Activated CD8-positive, alpha-beta memory T cell treated with anti-CD3 and anti-CD28 coated beads for 1 hour (primary cell): ENCODE measurements at places on chromosomes 13 and 19.
A peak's percentile ranks its signal among the peaks of the same experiment; 100 is the strongest.

DNA sequence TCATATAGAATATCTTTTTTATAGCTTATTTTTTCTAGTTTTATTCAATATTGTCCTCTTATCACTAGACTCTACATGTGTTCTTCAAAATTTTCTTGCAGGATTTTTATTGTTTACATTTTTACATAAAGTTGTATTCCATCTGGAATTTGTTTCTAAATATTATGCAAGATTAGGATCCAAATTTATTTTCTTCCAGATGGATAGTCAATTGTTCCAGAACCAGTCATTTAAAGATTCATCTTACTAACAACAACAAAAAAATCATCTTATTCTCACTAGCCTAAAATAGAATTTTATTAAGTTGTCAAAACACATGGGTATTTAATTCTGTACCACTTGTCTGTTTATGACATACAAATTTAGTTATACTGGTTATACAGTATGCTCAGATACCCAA is 390.4 kb upstream of the GPC6 start:
- no peak for DNase-seq

GRCh38 chr13:77729502-77730221 is 32.2 kb downstream of the SLAIN1 start:
- DNase-seq, result no peak

DNA sequence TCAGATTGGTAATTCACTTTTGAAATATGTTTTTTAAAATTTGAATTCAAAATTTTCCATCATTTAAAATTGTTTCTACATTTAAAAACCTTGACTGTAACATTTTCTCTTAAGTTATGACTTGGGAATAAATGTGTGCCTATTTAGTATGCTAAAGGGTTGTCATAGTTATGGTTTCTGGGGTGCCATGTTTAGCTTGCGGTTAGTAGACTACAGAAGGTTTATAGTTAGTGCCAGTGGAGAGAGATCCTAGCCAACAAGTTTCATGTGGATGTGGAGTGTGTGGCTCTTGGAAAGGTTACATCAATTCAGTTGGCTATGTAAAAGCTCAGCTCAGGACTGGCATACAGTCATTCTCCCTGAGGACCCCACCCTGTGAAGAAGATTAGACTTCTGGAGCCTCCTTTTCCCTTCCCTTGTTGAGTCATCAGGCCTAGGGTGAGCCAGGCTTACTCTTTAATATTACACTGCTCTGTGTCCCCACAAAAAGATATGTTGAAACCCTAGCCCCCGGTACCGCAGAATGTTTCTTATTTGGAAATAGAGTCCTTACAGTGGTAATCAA is 20.4 kb downstream of the LMO7 start:
- DNase-seq, result no peak

DNA sequence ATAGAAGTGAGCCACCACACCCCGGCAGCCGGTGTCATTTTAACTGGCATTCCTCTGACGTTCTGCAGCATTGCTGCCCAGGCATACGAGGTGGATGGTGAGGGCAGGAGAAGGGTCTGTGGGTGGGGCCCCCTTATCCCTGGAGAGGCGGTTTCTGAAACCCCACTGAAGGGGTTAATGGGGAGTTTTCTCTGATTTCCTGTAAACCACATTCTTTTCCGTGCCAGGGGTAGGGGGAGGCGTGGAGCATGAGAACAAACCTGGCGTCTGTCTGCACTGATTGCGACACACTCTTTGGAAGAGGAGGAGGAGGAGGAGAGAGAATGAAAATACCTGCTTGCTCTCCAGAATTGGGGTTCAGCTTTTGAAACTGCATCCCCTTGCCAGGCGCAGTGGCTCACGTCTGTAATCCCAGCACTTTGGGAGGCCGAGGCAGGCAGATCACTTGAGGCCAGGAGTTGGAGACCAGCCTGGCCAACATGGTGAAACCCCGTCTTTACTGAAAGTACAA is 2.7 kb upstream of the C3 start:
- DNase-seq, result no peak

GRCh38 chr19:1471515-1472160 is 7.4 kb downstream of the C19orf25 start:
- no peak for DNase-seq

DNA sequence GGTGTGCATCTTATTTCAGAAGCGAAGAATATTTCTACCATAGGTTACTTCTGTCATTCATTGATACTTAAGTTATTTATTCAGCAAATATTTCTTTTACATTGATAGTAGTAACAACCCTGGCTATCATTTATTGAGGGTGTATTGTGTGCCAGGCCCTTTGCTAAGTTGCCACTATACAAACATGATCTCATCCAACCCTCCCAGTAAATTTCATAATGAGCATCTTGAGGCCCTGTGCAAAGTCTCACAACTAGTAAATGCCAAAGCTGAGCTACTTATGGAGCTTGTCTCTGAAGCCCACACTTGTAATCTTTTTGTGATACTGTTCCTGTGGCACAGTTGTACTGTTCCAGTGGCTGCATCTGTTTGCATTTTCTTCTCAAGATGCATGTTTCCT is 36.1 kb downstream of the RNASEH2B start:
- no peak for DNase-seq

GRCh38 chr19:41031916-41032315 is 40.8 kb downstream of the CYP2B6 start:
- DNase-seq, result no peak

GRCh38 chr13:61029064-61029463 is 386.6 kb downstream of the PCDH20 start:
- no peak for DNase-seq

DNA sequence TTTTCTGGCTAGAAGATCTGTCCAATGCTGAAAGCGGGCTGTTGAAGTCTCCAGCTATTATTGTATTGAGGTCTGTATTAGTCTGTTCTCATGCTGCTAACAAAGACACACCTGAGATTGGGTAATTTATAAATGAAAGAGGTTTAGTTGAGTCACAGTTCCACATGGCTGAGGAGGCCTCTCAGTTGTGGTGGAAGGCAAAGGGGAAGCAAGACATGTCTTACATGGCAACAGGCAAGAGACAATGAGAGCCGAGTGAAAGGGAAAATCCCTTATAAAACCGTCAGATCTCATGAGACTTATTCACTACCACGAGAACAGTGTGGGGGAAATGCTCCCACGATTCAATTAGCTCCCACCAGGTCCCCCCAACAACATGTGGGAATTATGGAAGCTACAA is 980.4 kb downstream of the SLITRK5 start:
- no peak for DNase-seq

- no peak for DNase-seq
These were observed 22.2 kb upstream of the LRP3 start for GRCh38 chr19:33171916-33172359.

DNA sequence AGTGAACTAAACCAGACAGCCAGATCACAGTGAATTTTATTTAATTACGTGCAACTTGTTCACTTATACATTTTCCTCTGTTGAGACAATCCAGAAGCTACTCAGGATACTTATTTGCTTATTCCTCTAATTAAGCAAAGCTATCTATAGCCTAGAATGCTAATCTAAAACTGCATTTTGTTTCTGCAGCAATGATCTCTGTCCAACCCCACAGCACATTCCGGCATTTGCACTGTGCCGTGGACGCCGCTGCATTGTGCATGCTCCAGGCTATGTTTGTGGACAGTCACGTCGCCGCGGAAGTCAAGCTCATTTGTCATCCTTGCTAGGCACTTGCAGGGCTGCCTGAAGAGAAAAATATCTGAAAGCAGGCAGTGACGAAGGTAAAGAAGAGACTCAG is 406.9 kb downstream of the RFC3 start:
- DNase-seq, result no peak

GRCh38 chr19:48190288-48190884 is 19.9 kb downstream of the ZSWIM9 start:
- DNase-seq, result peak; percentile 14

GRCh38 chr13:99671746-99672145 is 170.5 kb downstream of the TM9SF2 start:
- no peak for DNase-seq

- no peak for DNase-seq
These were observed 40.7 kb downstream of the FGF14 start for GRCh38 chr13:102361113-102361512.

DNA sequence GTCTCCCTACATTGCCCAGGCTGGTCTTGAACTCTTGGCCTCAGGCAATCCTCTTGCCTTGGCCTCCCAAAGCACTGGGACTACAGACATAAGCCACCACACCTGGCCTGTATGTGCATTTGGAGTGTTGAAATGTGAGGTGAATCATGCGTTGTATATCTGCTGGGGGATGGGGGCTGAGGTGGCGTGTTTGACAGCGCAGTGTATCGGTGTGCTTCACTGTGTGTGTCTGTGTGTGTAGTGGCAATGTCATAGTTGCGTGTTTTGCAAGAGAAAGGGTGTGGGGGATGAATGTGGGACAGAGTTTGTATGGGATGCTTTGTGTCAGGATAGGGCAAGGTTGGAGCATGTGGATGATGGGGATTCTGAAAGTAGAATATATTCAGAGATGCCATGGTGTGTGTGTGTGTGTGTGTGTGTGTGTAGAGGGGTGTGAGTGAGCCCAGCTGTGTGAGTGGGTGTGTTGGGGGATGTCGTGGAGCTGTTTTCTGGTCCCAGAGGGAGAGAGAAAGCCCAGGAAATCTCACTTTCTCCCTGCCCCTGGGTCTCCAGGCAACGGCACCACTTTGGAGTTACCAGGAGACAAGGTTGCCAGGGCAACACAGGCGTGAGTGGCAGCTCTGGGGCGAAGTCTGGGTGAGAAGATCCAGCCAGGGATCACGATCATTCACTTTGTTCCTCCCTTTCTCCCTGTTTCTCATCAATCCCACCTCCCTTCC is 1.1 kb upstream of the SWSAP1 start:
- DNase-seq, result no peak

GRCh38 chr13:93316841-93317240 is 90.2 kb downstream of the GPC6 start:
- no peak for DNase-seq

DNA sequence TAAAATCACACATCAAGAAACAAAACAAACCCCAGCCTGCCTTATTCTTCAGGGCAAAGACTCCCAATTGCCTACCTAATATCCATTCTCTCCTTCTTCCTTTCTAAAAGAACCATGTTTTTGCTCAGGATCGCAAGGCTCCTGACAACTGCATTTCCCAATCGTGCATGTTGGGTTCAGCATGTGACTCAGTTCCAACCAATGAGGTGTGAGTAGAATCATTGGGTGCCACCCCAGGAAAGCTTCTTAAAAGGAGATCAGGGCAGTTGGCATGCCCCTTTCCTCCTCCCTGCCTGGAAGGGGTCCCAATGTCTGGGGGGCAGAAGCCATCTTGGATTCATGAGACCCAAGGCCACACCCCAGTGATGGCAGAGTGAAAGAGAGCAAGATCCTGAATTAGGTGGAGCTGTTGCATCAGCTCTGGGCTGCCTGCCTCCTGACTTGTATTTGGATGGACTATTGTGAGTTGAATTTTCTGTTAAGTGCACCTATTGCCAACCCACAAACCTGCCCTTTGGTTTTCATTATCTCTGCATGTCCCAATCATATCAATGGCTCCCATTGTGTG is 26.0 kb upstream of the UBAC2 start:
- no peak for DNase-seq

DNA sequence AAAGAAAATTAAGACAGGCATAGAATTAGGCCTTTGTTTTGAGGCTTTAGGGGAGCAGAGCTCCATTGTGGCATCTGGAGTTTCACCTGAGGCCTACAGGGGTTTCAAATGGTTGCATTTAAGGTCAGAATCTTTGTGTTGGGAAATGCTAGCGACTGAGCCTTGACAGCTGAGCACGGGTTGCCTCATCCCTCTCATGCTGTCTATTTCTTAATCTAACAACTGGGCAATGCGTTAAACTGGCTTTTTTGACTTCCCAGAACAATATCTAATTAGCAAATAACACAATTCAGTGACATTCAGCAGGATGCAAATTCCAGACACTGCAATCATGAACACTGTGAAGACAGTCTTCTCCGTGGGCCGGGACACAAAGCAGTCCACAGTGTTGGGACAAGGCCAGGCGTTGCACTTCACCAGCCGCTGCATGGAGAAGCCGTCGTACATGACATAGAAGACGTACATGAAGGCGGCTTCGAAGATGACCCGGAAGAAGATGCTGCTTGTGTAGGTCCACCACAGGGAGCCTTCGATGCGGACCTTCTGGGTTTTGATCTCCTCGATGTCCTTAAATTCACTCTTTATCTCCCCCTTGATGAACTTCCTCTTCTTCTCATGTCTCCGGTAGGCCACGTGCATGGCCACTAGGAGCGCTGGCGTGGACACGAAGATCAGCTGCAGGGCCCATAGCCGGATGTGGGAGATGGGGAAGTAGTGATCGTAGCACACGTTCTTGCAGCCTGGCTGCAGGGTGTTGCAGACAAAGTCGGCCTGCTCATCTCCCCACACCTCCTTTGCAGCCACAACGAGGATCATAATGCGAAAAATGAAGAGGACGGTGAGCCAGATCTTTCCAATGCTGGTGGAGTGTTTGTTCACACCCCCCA is 3.8 kb downstream of the GJB2 start:
- DNase-seq, result no peak
